ENCODE measurements at places on chromosomes 5 and 9. TPM values are rescaled to one million over a fixed set of nuclear protein-coding genes. Genes with fewer than 3 reads are reported as not detected.

GRCh38 chr5:141816598-141817399, 61.4 kb downstream of the PCDH1 start:
- H3K4me1 ChIP-seq, result peaks cover 60% of the 10 kb centered on the region
- H3K27ac ChIP-seq, result peak overlapping the region; percentile 84
- no peaks in the 10 kb centered on the region for H3K36me3 ChIP-seq
- peak overlapping the region; percentile 22 for H3K4me3 ChIP-seq
- no peaks in the 10 kb centered on the region for H3K27me3 ChIP-seq

GRCh38 chr5:82885627-82886389, 191.4 kb downstream of the TMEM167A start:
- no peak overlapping the region for H3K27ac ChIP-seq
- peaks cover 5% of the 10 kb centered on the region for H3K4me1 ChIP-seq
- no peak overlapping the region for H3K4me3 ChIP-seq
- no peaks in the 10 kb centered on the region for H3K27me3 ChIP-seq
- no peak for DNase-seq

DNA sequence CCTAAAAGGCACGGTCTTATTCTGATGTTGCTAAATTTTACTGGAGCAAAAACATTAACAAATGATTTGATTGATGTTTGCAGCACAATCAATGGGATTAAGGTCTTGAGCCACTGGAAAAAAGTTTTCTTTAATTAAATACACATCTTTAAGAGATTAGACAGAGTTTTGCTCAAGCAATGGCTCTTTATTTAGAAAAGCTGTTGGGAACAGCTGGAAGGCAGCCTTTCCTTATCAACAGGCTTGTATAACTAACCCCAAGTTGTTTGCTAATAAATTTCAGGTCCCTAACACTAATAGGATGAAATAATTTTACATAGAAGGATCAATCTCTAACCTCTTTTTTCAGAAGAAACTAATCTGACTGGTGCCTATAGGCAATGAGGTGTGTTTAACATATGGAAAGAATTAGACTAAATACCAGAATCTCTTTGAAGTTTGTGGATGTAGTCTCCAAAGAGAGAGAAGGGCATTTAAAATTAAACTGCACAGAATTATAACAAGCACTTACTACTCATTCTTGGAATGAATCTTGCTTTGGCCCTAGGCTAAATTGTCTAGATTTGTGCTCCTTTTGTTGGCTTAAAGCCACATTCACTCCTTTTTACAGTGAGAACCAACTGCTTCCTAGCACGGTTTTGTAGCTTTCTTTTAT, 67.3 kb upstream of the TNFAIP8 start:
- peaks cover 14% of the 10 kb centered on the region for H3K4me1 ChIP-seq
- H3K4me3 ChIP-seq, result no peak overlapping the region
- no peaks in the 10 kb centered on the region for H3K27me3 ChIP-seq
- no peak overlapping the region for H3K27ac ChIP-seq
- no peak for DNase-seq
- H3K36me3 ChIP-seq, result no peaks in the 10 kb centered on the region

GRCh38 chr5:121668635-121669034, 183.0 kb upstream of the FTMT start:
- H3K27ac ChIP-seq, result no peak overlapping the region
- DNase-seq, result no peak
- H3K27me3 ChIP-seq, result no peaks in the 10 kb centered on the region

GRCh38 chr9:123175854-123176629, 92.3 kb downstream of the STRBP start:
- no peak overlapping the region for H3K4me3 ChIP-seq
- no peaks in the 10 kb centered on the region for H3K27me3 ChIP-seq
- no peak for DNase-seq
- no peak overlapping the region for H3K27ac ChIP-seq

Gene SPARC
- total RNA-seq, result 122 TPM

Gene RANBP6
- 63.0 TPM for total RNA-seq

Gene PDCD1LG2
- total RNA-seq, result not detected

Gene NMUR2
- total RNA-seq, result not detected
